Activated CD4-positive, alpha-beta memory T cell treated with anti-CD3 and anti-CD28 coated beads for 36 hours (primary cell): ENCODE measurements at places on chromosomes 1 and 21. TPM values are rescaled to one million over a fixed set of nuclear protein-coding genes. Genes with fewer than 3 reads are reported as not detected.
A peak's percentile ranks its signal among the peaks of the same experiment; 100 is the strongest.

The IGSF9 gene
- total RNA-seq: 0.05 TPM

DNA sequence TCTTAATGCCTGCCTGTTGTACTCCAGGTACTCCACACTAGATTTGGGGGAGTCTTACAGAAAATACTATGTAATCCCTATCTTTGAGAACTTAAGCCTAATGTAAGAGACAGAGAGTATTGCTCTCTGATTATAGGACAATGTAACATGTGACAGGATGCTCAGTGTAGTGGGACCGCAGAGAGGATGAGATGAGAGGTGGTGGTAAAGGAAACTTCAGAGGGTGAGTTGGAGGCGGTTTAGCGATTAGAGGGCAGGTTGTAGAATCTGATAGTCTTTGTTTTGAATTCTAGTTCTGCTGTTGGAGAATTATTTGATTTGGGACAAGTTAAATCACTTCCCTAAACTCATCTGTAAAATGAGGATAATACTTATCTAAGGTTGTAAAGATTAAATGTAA is 5.4 kb downstream of the SOAT1 start:
- DNase-seq: peak; percentile 74

DNA sequence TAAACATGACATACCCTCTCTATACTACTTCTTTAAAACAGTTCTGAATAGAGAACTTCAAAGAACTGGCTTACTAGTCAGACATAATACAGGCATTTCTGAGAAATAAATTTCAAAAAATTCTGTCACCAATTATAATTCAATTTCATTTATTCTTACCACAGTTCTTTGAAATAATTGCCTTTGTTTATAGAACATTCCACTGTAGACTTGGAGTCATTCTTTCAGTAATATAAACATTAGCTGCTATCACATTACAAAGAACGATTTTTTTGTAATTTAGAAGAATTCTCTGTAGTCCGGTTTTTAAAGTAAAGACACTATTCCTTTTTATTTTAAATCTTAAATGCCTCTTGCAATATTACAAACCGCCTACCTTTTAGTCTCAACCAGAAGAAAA is 146.4 kb upstream of the COL11A1 start:
- no peak for DNase-seq

GRCh38 chr1:171107262-171107940 is 16.7 kb downstream of the FMO3 start:
- DNase-seq: no peak

The DNMT3L gene
- not detected for total RNA-seq

DNA sequence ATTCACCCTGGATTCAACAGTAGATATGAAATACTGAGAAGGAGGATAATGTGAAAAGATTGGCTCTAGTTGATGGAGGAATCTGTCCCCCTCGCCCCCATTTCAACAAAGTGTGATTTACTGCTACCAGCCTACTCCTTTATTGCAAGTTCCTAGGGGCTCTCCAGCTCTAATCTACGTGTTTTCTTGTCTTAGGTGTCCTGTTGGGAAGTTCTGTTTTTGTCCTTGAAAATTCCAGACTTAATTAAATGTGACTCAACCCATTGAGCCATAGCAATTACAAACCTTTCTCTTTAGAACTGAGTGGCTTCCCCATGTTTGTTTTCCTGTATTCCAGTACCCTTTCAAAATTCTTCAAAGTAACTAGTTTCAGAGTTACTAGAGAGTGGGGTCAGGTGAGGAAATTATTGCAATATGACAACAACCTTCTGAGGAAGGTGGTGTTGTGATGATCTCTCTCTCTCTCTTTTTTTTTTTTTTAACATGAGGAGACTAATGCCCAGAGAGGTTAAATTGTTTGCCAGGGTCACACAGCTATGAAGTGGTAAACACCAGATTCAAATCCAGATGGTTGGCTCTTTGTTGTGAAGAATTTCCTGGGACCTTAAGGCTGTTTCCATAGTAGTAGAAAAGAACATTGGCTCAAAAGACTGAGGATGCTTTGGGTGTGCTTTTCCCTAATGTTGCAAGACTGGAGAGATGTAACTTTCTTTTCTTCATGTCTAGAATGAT is 3.5 kb downstream of the RGL1 start:
- DNase-seq: no peak

The BACH1 gene
- 22.9 TPM for total RNA-seq

- DNase-seq: no peak
These were observed 253.2 kb downstream of the FMN2 start for GRCh38 chr1:240344918-240345317.

GRCh38 chr1:18484721-18485120 is 4.0 kb downstream of the KLHDC7A start:
- DNase-seq: no peak

GRCh38 chr1:221530791-221531190 is 211.1 kb downstream of the DUSP10 start:
- no peak for DNase-seq

GRCh38 chr21:29092102-29092959 is 18.9 kb upstream of the CCT8 start:
- DNase-seq: no peak

The MRTO4 gene
- 83.8 TPM for total RNA-seq

DNA sequence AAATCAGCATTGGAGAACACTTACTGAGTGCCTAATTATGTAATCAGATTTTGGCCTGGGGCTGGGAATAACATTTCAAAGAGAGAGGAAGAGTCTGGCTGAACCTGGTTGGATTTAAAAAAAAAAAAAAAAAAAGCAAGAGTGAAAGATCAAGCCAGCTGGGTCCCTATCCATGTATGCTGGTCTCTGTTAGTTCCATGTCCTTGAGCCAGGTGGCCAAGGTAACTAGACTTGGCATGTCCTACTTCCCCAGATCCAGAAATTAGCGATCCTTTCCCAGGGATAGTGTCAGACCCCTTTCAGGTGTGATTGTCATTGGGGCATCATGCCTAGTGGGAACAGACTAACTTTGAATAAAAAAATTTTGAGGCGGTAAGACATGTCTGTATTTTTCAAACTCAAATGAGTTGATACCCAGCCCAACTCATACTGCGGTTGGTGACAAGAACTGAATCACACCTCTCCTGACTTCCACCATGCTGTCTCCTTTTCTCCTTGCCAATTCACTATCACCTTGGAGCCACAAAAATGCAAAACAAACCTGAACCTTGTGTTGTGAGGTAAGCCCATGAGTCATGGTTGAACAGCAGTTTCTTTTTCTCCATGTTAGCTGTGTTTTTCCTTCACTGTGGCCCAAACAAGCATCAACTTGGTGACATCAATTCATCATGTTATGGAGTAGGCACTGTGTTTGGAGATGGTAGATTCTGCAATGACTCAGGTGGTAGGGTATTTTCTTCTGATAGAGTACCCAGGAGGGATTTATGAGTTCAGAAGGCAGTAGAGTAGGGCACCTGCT is 24.5 kb upstream of the PPP2R5A start:
- DNase-seq: peak; percentile 45

The IFNLR1 gene
- 10.0 TPM for total RNA-seq
